Aorta (tissue), 5 donors: ENCODE measurements at places on chromosomes 7 and 10. TPM values are rescaled to one million over a fixed set of nuclear protein-coding genes. Genes with fewer than 3 reads are reported as not detected.

GRCh38 chr7:40310258-40310657 is 175.5 kb downstream of the SUGCT start:
- no peak for DNase-seq

DNA sequence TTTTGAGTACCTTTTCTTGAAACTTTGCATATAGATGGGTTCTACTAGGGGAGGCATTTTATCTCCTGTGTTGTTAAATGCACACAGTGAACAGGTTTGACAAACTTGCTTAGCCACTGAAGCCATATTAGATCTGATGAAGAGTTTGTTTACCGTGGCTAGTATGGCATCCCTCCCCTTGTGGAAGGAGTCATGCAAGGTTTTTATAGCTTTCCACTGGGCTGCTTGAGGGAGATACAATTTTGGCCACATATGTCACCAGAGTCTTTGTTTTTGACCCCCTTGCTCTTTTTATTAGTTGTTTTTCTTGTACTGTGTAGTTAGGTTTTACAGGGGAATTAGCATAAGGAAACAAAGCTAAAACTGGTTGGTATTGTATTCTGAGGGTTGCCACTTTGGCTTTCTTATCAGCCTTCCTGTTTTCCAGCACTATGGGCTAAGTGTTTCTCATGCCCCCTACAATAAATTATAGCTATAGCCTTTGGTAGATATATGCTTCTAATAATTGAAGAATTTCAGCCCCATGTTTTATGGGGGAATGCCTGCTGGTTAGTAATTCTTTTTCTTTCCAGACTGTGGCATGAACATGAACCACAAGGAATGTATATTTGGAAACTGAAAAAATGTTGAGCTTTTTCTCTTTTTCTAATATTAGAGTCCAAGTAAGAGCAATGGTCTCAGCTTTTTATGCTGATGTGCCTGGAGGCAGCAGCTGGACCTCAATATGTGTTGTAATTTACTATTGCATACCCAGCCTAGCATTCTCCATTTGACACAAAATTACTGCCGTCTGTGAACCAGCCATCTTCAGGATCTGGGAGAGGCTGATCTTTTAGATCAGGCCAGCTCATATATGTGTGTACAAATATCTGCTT is 18.4 kb upstream of the STEAP2 start:
- no peak for DNase-seq

- no peak for DNase-seq
These were observed 44.9 kb downstream of the POLR1F start for GRCh38 chr7:19663816-19664462.

- DNase-seq: no peak
These were observed 11.8 kb upstream of the SGPL1 start for GRCh38 chr10:70803775-70804420.

The ATG9B gene
- total RNA-seq: not detected

DNA sequence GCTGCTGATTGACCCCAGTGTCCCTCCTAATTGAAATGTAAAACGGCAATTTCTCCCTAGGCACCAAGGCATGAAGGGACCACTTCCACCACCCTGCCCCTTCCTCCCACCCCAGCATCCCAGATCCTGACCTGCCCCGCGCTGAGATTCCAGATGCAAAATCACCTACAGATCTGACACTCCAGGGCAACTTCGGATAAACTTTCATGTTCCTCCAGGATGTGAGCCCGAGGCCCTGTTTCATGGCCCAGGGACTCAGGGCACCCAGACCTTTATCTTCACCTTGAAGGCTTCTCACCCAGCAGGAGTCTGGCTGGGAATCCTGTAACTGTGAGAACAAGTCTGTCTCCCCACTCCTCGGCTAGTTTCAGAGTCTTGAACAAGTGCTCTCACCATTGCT is 361.8 kb downstream of the PLXNA4 start:
- no peak for DNase-seq

GRCh38 chr7:80764132-80764531 is 125.7 kb downstream of the CD36 start:
- no peak for DNase-seq

DNA sequence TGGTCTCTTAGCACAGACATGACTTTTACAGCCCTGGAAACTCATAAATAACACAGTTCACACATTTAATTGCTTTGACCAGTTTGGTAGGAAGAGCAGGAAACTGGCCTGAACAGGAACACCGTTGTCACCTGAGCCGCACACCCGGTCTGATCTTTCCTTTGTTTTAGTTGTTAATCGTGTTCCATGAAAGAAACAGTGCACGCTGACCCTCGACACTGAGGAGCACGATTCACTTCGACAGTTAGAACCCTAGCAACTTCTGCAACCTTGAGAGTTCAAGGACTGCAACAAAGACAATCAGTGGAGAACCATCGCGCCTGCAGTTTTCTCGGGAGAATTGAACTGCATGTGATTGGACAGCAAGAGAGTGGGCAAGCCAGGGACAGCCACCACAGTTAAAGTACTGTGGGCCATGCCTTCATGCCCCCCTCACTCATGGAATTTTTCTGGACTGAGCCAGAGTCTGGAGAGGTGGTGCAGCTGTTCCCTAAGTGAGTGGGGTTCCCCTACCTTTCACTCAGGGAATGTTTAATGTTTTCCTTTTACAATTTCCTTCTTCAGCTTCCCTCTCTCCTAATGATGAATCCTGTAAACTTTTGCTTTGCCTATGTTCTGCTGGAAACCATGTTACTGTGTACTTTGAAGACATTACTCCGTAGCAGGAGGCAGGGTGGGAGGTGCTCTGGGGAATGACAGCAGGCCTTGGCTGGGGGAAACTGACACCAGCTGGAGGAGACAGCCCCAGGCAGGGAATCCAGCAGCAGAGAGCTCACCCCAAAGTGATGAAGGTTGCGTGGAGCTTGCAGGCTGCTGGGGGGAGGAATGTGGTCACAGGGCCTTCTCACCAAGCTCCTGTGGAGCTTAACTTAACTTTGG is 198.7 kb downstream of the ZNF438 start:
- DNase-seq: no peak

- no peak for DNase-seq
These were observed 150.7 kb downstream of the MGMT start for GRCh38 chr10:129617768-129618167.

DNA sequence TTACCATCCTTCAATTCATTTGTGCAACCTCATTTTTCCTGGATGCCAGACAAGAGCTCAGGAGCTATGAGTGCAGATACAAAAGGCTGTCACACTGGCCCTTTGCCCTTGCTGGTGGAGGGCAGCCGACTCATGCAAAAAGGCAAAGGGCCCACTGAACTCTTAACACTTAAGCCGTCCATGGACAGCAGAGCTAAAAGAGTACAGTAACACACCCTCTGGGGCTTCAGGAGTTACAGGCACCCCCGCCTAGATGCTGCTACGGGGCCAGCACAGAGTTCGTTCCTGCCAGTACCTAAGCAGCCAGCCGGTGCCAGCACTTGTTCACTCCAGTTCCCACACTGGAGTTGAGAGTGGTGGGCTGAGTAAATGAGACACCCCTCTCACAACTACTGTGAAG is 69.9 kb upstream of the MRLN start:
- DNase-seq: no peak

DNA sequence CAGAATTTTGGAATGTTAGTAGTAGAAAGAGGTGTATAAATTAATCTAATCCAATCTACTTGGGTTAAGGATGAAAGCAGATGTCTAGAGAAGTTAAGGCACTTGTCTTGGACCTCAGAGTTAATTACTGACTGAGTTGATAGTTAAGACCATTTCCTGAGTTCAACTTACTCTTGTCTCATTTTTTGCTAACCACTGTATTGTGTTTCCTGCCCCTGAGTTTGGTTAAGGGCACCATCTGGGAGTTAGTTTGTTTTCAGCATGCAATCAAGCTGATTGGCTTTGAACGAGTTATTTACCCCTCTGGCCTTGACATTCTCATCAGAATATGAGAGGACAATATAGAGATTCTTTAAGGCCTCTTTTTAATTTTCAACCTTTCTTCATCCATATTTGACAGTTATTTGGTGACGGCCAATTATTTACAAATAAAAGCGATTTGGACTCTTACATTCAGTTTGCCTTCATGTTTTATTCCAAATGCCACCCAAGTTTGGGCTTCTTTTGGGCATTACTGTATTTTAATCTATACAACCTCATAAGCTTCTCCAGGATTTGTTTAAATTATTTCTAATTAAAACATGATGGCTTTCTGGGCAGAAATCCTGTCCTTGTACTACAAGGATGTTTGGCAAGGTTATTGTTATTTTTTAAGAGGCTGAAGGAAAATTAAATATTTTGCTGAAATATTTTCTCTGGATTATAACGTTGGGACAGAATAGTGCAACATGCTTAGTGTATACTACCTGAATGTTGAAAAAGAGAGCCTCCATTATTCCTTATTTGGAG is 225.0 kb downstream of the CACNB2 start:
- no peak for DNase-seq

The PLAC9 gene
- 37.7 TPM for total RNA-seq

The TBX20 gene
- not detected for total RNA-seq
